ENCODE measurements at places on chromosomes 1 and 21. TPM values are rescaled to one million over a fixed set of nuclear protein-coding genes. Genes with fewer than 3 reads are reported as not detected.

Gene EIF3I
- total RNA-seq, result 108 TPM

Gene RIPPLY3
- not detected for total RNA-seq

Gene TMEM125
- total RNA-seq, result not detected

Gene C1orf226
- total RNA-seq, result 4.4 TPM

Gene CSF3R
- 34.7 TPM for total RNA-seq

Gene SIM2
- total RNA-seq, result not detected

Gene CD2
- 4.3 TPM for total RNA-seq

Gene SAMD11
- 44.3 TPM for total RNA-seq

Gene CDC42BPA
- total RNA-seq, result 50.5 TPM

Gene TARDBP
- total RNA-seq, result 128 TPM

Gene RYR2
- total RNA-seq, result 31.3 TPM

Gene TMEM61
- total RNA-seq, result 5.6 TPM

Gene SH2D2A
- total RNA-seq, result 2.7 TPM

Gene CNR2
- 0.15 TPM for total RNA-seq

Gene OPRD1
- not detected for total RNA-seq

Gene NOS1AP
- 3.5 TPM for total RNA-seq

Gene CD1B
- total RNA-seq, result not detected

Gene PGLYRP4
- not detected for total RNA-seq

Gene TMPRSS2
- not detected for total RNA-seq

Gene LHX8
- not detected for total RNA-seq

Gene EIF2D
- 46.5 TPM for total RNA-seq

Gene PLA2G2C
- total RNA-seq, result 0.81 TPM

Gene LEFTY2
- total RNA-seq, result 5.1 TPM

Gene BATF3
- 13.9 TPM for total RNA-seq

Gene FCRL2
- total RNA-seq, result 0.29 TPM

Gene VTCN1
- not detected for total RNA-seq

Gene CRYAA
- not detected for total RNA-seq

Gene CLCA4
- 0.18 TPM for total RNA-seq

Gene UBL4B
- total RNA-seq, result not detected

Gene LMX1A
- 0.84 TPM for total RNA-seq

Gene AMY2B
- total RNA-seq, result 16.7 TPM

Gene AKR7A2
- 19.3 TPM for total RNA-seq

Gene ZNF683
- 0.24 TPM for total RNA-seq

Gene CSMD2
- 2.2 TPM for total RNA-seq

Gene PEAR1
- total RNA-seq, result 17.4 TPM

Gene PEF1
- total RNA-seq, result 65.0 TPM

Gene SYCP1
- total RNA-seq, result not detected

Gene FMO4
- total RNA-seq, result 12.3 TPM

Gene ZSWIM5
- total RNA-seq, result 2.1 TPM

Gene MAP10
- 0.81 TPM for total RNA-seq

Gene FCAMR
- total RNA-seq, result not detected

Gene FASLG
- total RNA-seq, result not detected

Gene ATP1A2
- total RNA-seq, result 24.8 TPM

Gene ATP6V1G3
- total RNA-seq, result not detected

Gene TDRD10
- 3.8 TPM for total RNA-seq

Gene NUF2
- total RNA-seq, result 0.49 TPM

Gene CRP
- total RNA-seq, result not detected

Gene KIF26B
- total RNA-seq, result 0.58 TPM

Gene FCRL1
- 1.2 TPM for total RNA-seq

Gene MMEL1
- 0.94 TPM for total RNA-seq

Gene COL9A2
- 16.3 TPM for total RNA-seq

Gene WDR26
- total RNA-seq, result 94.7 TPM

Gene IGFN1
- 0.19 TPM for total RNA-seq

Gene LIN28A
- not detected for total RNA-seq

Gene GNG12
- 175 TPM for total RNA-seq

Gene LAMB3
- 3.9 TPM for total RNA-seq

Gene PROX1
- total RNA-seq, result 2.5 TPM

Gene AMY1C
- not detected for total RNA-seq
